ENCODE measurements at places on chromosomes 5 and 9. TPM values are rescaled to one million over a fixed set of nuclear protein-coding genes. Genes with fewer than 3 reads are reported as not detected.

GRCh38 chr9:33291031-33291397, 698 bp downstream of the NFX1 start:
- DNase-seq: no peak
- peaks cover 64% of the 10 kb centered on the region for H3K4me1 ChIP-seq

GRCh38 chr5:160439205-160439600, 17.5 kb downstream of the PTTG1 start:
- H3K4me3 ChIP-seq: peak overlapping the region; percentile 58
- peaks cover 21% of the 10 kb centered on the region for H3K4me1 ChIP-seq
- H3K27ac ChIP-seq: peak overlapping the region; percentile 14
- H3K27me3 ChIP-seq: no peaks in the 10 kb centered on the region
- peak; percentile 91 for DNase-seq

- DNase-seq: no peak
- H3K27ac ChIP-seq: no peak overlapping the region
- peaks cover 8% of the 10 kb centered on the region for H3K27me3 ChIP-seq
- peaks cover 8% of the 10 kb centered on the region for H3K4me1 ChIP-seq
- no peaks in the 10 kb centered on the region for H3K36me3 ChIP-seq
These were observed 21.0 kb upstream of the WWC1 start for GRCh38 chr5:168270476-168270875.

DNA sequence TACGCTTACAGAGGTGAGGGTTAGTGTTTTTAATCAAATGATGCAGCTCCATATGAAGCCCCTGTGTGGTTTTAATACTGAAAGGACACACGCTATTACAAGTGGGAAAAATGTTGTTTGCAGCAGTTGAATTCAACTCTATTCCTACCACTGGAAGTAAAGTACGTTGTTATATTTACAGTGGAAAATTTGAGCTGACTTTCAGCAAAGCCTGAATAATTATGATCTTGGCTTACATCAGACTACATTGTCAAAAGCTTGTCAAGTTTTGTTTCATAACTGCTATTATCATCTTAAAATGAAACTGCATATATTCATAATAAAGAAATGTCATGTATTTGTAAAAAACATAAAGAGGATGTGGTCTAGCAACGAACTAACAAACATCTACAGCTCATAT, 818.5 kb downstream of the SEMA5A start:
- no peak overlapping the region for H3K27ac ChIP-seq
- no peaks in the 10 kb centered on the region for H3K4me1 ChIP-seq
- no peaks in the 10 kb centered on the region for H3K36me3 ChIP-seq
- no peak for DNase-seq

Gene SLC34A3
- not detected for total RNA-seq
